ENCODE measurements at places on chromosomes 1 and 21.
A peak's percentile ranks its signal among the peaks of the same experiment; 100 is the strongest.

GRCh38 chr1:110436635-110437034 lies 14.3 kb upstream of the PROK1 start:
- no peak for DNase-seq

DNA sequence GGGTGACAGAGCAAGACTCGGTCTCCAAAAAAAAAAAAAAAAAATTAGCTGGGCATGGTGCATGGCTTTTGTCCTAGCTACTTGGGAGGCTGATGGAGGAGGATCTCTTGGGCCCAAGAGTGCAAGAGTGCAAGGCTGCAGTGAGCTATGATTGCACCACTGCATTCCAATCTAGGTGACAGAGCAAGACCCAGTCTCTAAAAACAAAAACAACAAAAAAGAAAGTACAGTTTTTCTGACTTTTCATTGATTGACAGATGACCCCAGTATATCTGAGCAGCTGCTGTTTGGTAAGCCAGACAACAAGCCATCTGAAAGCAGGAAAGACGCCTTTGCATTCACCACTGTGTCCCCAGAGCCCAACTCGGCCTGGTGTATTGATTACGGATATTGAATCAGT lies 10.9 kb upstream of the DPT start:
- no peak for DNase-seq

DNA sequence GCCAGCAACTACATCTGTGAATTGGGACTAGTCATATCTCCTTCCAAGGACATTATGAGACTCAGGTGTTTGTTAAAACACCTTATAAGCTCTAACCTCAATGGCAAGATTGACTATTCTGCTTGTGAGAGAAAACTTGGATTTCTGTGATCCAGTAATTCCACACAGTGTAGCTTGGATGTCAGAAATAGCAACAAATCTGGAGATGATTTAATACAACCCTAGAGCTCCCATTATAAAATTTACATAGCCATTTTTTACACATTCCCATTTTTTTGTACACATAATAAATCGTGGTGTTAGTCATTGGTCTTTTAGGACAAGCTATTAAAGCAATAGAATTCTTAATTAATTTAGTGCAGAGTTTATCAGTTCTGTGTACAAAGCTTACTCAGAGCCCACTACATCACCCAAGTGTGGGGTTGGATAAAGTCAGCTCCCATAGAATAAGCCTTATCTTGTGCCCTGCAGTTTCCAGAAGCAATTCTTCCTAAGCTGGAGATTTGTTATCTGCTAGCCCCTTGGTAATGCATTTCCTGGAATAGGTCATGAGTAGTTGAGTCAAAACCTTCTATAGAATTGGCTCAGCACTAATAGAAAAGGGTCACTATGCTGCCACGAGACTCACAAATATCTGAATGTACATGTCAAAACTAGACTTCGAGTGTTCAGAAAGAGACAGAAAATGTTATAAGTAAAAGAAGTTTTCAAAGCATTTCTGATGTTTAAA lies 434.0 kb upstream of the RUNX1 start:
- DNase-seq: no peak

GRCh38 chr1:206430031-206430983 lies 40.0 kb upstream of the IKBKE start:
- no peak for DNase-seq

GRCh38 chr1:53769780-53770179 lies 30.8 kb upstream of the GLIS1 start:
- DNase-seq: no peak

GRCh38 chr1:108962681-108963051 lies 618 bp downstream of the CLCC1 start:
- peak; percentile 28 for DNase-seq

DNA sequence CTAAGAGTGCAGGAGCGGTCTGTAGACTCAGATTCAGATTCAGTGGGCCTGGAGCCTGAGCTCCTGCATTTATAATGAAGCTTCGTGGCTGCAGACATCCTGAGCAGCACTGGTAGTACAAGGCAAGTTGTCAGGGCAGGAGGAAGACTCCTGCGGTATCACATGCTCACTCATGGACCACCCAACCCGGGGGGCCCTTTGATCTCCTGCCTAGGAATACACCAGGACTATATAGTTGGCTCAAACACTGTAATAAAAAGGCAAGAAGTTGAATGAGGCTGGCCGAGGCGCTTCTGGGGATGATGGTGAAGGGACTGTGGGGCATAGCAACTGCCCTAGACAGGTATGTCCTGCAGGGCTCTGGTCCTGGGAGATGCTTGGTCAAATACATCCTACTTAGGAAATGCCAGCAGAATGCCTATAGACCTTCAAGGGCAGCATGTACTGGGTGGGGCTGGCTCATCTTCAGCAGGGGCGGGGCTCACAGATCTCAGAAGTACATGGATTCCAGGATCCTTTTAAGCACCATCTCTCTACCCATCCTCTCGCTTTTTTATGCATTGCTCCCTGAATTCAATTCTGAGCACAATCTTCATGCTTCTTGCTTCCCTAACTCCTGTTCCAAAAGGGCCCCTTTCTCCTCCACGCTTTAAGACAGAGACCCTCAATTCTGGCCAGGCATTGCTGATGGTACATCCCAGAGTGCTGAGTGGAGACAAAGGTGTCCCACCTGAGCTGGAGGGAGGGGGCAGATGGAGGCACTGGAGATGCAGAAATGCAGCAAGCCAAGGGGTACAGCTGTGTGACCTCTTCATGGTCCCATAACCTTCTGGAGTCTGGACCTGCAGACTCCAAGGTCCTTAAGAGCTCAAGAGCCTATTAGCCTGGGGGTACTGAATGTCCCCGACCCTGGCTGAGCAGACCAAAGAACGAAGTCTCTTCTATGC lies 2.1 kb upstream of the RAP1GAP start:
- DNase-seq: no peak

- peak; percentile 41 for DNase-seq
These were observed 27.0 kb upstream of the IFNAR2 start for GRCh38 chr21:33202464-33203363.

DNA sequence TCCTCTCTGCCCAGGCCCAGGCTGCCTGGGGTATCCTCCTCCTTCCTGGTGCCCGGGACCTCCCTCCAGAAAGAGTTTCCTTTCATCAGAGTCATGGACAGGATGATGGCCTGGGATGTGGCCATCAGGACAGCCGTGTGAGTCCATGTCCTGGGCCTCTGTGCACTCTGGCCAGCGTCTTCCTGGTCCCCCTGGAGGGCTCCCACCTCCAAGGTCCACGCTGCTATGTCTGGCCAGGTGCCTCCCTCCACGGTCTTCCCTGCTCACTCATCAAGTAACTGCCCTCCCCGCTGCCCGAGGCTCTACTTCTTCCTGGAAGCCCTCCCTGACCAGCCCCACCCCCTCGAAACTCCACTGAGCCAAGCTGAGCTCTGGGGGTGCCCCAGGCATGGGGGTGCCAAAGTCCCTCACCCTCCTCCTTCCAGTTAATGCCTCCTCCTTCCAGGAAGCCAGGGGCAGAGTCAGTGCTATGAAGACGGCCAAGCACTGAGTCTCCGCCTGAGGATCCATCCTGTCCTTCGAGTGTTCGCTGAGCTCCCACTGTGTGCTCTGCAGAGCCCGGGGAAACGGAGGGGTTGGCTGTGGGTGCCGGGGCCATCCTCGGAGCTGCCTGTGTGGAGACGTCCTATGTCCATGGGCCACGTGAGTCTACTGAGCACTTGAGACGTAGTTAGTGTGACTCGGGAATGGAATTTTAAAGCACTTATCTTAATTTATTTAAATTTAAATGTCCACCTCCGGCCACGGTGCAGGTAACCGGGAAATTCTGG lies 28.5 kb upstream of the TTC34 start:
- no peak for DNase-seq

DNA sequence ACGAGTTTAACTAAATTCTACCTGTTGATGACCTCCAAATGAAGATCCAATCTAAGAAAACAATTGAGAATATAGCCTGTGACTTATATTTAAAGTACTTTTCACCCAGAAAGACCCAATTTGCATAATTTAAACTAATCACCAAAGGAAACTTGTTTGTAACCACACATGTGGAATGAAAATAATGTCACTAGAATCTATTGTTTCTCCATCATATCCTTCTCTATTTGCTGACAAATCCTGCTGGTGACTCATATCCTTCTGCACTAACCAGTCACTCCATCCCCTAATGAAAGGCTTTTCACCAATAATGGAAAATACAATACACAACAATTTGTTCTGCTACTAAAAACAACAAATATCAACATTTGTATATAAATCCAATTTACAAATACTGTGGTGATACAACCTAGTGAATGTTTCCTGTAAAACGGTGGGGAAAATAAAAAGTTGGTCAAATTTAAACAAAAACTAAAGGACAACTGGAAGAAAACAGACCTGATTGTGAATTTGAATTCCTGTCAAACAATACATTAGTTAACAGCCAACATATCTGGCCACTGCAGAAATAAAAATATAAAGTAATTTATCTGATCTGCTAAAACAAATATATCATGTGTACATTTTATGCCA lies 6.5 kb downstream of the PTP4A2 start:
- DNase-seq: peak; percentile 66

- peak; percentile 86 for DNase-seq
These were observed at the start of gene S100A8 for GRCh38 chr1:153390938-153391710. S100A8 (minus strand) TSS chr1:153391073; CDS start chr1:153390535, 538 bp downstream.

DNA sequence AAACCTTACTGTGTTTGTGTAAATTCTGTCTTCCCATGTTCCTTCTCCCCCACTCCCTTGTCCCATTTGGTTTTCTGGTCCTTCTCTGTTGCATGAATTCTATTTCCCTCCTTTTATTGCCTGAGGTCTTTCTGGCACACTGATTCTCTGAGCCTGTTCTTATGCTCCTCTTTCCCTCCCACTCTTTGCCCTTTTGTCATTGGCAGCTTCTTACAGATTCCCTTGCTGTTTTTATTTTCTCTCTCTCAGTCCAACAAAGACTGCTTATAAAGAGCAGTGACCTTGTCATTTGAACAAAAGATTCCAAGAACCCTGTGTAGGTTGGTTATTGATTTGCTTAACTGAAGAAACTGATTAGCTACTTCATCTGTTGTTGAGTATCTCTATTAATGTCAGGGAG lies 49.7 kb downstream of the GPR52 start:
- DNase-seq: no peak

GRCh38 chr1:247401310-247402119 lies 14.5 kb upstream of the NLRP3 start:
- DNase-seq: peak; percentile 80

GRCh38 chr1:172460887-172461315 lies 17.0 kb upstream of the PIGC start:
- DNase-seq: no peak

GRCh38 chr1:197857477-197857876 lies 45.0 kb upstream of the C1orf53 start:
- no peak for DNase-seq

- no peak for DNase-seq
These were observed 28.4 kb downstream of the RNF11 start for GRCh38 chr1:51264451-51264850.

DNA sequence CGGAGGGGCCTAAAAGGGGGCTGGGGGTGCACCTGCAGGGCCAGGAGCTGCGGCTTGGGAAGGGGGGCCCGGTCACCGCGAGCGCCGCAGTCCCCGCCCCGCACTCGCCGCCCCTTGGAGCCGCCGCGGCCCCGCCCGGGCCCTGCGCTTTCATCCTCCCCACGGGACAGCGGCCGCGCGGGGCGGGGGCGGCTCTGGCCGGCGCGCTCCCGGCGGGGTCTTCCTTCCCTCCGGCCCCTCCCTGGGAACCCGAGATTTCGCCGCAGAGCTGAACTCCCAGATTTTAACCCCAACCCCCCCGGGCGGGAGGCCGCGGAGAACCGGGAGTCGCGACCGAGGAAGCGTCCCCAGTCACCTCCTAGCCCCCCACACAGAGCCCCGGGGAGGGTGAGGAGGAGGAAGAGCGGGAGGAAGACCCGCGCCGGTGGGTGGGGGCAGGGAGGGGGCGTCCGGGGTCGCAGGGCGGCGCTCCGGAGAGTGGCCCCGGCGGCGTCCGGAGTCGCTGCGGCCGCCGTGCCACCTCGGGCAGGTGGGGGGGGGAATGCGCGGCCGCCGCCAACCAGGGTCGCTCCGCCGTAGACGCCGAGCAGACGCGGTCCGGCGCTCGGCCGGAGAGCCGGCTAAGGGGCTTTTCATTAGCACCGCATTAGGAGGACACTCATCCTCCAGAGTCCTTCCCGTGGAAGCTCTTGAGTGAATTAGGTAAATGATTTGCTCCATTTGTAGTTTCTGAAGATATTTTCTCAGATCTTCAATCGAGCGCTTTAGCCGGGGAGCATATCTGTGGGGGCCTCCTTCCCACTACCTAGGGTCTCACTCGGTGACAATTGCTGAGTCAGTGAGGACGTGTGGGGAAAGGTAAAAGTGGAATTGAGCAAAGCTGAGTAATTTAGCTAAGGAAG lies 31.6 kb upstream of the NFIA start:
- DNase-seq: no peak

- peak; percentile 31 for DNase-seq
These were observed 23.3 kb downstream of the CYP2J2 start for GRCh38 chr1:59903141-59903754.

- no peak for DNase-seq
These were observed 85.1 kb downstream of the PLPP3 start for GRCh38 chr1:56494306-56494705.

DNA sequence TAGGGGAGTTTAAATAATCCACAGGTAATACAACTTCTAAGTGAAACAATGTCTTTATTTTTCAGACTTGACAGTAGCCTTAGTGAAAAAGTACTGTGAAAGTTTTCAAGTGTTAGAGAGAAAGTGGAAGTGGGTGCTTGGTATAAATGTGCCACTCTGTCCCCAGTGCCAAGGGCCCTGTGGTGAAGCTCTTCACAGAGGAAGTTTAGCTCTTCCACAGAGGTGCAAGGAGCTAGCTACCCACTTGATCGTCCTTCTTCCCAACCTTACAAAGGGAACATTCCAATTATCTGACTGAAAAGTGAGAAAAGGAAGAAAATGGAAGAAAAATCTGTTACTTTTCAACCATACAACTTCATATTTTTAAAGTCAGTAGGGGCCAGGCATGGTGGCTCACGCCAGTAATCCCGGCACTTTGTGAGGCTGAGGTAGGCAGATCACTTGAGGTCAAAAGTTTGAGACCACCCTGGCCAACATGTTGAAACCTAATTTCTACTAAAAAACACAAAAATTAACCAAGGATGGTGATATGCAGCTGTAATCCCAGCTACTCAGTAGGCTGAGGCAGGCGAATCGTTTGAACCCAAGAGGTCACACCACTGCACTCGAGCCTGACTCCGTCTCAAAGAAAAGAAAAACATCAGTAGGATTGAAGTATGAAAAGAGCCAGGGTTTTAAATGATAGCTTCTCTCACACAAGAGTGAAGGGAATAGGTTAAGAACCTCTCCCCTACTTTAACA lies 41.0 kb upstream of the PTPRC start:
- no peak for DNase-seq

GRCh38 chr1:912740-913301 lies 10.9 kb upstream of the SAMD11 start:
- peak; percentile 63 for DNase-seq

- no peak for DNase-seq
These were observed 7.2 kb upstream of the BCL10 start for GRCh38 chr1:85283475-85284199.

- DNase-seq: peak; percentile 15
These were observed 146.8 kb downstream of the NPHP4 start for GRCh38 chr1:5845376-5845775.

Data from NB4 (cell line).